Activated naive CD8-positive, alpha-beta T cell treated with anti-CD3 and anti-CD28 coated beads for 36 hours (primary cell): ENCODE measurements at places on chromosomes 2 and 18. TPM values are rescaled to one million over a fixed set of nuclear protein-coding genes. Genes with fewer than 3 reads are reported as not detected.

Gene MATN3
- not detected for total RNA-seq

Gene RNF152
- total RNA-seq: 0.42 TPM

Gene TNFAIP6
- not detected for total RNA-seq

Gene KCNS3
- not detected for total RNA-seq

Gene DSC3
- total RNA-seq: 0.56 TPM

Gene KCNJ13
- not detected for total RNA-seq

Gene ACVR1C
- 0.99 TPM for total RNA-seq

Gene PARD3B
- total RNA-seq: 1.1 TPM

Gene PSTPIP2
- 22.0 TPM for total RNA-seq

Gene PLB1
- total RNA-seq: 1.4 TPM

Gene STAM2
- 14.5 TPM for total RNA-seq

Gene TMEM247
- not detected for total RNA-seq

Gene PRSS56
- not detected for total RNA-seq

Gene ALK
- not detected for total RNA-seq

Gene KRTCAP3
- total RNA-seq: 9.9 TPM

Gene CCDC150
- total RNA-seq: 9.4 TPM

Gene CFAP221
- total RNA-seq: not detected

Gene AQP12A
- not detected for total RNA-seq

Gene NGEF
- not detected for total RNA-seq

Gene FOXD4L1
- 0.18 TPM for total RNA-seq
